ENCODE measurements at places on chromosomes 12 and 14. TPM values are rescaled to one million over a fixed set of nuclear protein-coding genes. Genes with fewer than 3 reads are reported as not detected.

Gene GDF3
- 0.40 TPM for total RNA-seq

Gene LRP1-AS
- not detected for total RNA-seq

Gene OR10AD1
- total RNA-seq: not detected

Gene PLEKHG3
- 46.5 TPM for total RNA-seq

Gene KRT77
- not detected for total RNA-seq

Gene TAS2R20
- 4.6 TPM for total RNA-seq

Gene COX8C
- not detected for total RNA-seq

Gene FAM222A
- total RNA-seq: 3.2 TPM

Gene KRT72
- total RNA-seq: not detected

Gene ADAM21
- not detected for total RNA-seq

Measured in esophagus muscularis mucosa (tissue), 4 donors.